Kidney tubule cell (primary cell): ENCODE measurements at places on chromosomes 6 and 20.

- DNase-seq: peak; percentile 76
Observed at GRCh38 chr6:79630883-79631692, at the start of gene SH3BGRL2. Gene SH3BGRL2, plus strand, starts transcription at chr6:79631329. Its CDS starts 133 bp downstream, at chr6:79631462.

DNA sequence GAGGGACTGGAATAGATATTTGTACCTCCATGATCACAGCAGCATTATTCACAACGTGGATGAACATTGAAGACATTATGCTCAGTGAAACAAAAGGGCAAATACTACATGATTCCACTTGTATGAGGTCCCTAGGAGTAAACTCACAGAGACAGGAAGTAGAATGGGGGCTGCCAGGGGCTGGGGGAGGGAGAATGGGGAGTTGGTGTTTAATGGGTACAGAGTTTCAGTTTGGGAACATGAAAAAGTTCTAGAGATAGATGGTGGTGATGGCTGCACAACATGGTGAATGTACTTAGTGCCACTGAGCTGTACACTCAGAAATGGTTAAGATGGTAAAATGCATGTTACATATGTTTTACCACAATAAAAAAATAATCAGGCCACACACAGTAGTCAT is 164.3 kb upstream of the RREB1 start:
- no peak for DNase-seq

GRCh38 chr20:61458146-61458746 is 206.2 kb downstream of the CDH4 start:
- no peak for DNase-seq

DNA sequence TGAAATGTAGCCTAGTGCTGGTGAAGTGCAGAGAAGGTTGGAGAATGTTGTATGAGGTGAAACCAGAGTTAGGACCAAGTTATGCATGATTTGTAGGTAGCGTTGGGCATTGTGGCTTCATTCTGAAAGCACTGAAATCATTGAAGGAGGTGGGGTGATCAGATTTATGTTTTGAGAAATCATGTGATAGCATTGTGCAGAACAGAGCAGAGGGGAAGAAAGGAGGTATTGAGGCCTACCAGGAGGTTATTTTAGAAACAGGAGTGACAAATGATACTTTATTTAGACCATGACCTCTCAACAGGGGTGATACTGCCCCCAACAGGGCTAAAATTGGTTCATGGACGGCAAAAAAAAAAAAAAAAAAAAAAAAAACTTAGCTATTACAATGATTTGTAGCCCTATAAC is 15.6 kb upstream of the HMGN3 start:
- DNase-seq: no peak

DNA sequence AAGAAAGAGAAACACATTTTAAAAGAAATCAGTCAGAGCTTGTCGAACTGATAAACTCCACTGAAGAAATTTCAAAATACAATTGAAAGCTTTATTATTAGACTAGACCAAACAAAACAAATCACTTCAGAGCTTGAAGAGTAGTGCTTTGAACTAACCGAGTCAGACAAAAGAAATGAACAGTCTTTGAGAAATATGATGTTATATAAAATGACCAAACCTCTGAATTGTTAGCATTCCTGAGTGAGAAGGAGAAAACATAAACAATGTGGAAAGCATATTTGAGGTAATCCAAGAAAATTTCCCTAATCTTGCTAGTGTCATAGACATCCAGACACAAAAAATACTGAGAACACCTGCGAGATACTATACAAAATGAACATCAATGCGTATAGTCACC is 13.2 kb upstream of the CST4 start:
- no peak for DNase-seq

GRCh38 chr20:36202891-36203338 is 33.4 kb upstream of the AAR2 start:
- DNase-seq: peak; percentile 48

DNA sequence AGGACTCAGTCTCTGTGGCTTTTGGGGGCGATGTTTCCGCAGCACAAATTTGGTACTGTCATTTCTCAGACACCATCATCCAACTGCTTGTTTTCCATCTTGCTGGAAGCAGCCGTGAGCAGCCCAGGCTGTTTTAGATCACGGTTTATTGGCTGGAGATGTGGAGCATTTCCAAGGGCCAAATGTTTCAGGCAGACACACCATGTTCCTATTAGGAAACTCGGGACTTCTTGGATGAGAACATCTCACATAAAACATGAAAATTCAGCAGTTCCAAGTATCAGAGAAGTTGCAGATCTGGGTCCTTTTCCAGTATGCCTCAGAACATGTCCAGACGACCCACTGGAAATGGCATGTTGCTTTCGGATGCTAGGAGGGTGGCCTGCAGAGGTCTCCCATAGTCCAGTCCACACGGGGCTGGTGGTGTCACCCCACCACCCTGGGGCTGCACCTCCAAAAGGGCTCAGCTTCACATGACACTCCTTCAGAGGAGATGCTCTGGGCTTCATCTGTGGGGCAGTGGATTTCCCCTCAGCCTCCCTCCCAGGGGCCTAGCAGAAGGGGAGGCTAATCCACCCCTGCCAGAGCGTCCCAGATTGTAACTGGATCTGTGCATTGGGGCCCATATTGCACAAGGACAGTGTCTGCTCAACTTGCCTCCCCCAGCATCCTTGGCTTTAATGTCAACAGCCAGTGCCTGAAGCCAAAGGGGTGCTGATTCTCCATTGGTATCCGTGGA is 176.3 kb downstream of the SCP2D1 start:
- no peak for DNase-seq

- no peak for DNase-seq
Observed at GRCh38 chr6:158492881-158493280, 67.0 kb upstream of the TMEM181 start.

DNA sequence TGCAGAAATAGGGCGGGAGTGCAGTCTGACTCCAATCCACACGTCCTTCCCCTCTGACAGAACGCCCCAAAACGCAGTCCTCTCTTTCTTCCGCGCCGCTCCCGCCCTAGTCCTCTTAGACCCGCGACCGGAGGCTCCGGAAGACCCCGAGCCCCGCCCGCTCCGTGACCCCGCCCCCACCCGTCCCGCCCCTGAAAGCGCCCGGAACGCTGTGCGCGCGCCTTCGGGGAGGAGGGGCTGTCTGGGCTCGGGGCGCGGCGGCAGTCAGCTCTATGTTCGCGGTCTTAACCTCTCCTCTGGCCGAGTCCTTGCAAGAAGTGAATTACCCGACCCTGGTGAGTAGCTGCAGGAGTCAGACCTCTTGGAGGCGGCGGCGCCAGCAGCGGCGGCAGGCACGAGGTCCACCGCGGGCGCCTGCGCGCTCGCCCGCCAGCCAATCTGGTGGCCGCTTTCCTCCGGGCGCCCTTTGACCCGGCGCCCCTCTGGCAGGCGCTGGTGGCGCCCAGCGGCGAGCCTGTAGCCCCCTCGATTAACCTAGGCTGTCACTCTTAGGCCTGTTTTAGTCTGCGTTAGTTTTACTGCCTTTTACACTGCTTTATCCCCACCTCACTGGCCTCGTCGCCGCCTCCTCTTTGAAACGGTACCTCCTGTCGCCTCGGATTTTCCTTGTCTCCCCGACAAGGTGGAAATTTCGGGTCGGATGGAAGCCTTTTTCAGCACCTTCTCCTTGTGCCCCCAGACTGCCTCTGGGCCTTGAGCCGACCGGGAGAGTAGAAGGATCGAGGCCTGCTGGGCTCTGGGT is at the start of gene MANEA:
TSS of gene MANEA (plus strand) at position 232 of the 802 bp plus-strand sequence. CDS start 8,905 bp downstream, outside the sequence.
- DNase-seq: peak; percentile 86

DNA sequence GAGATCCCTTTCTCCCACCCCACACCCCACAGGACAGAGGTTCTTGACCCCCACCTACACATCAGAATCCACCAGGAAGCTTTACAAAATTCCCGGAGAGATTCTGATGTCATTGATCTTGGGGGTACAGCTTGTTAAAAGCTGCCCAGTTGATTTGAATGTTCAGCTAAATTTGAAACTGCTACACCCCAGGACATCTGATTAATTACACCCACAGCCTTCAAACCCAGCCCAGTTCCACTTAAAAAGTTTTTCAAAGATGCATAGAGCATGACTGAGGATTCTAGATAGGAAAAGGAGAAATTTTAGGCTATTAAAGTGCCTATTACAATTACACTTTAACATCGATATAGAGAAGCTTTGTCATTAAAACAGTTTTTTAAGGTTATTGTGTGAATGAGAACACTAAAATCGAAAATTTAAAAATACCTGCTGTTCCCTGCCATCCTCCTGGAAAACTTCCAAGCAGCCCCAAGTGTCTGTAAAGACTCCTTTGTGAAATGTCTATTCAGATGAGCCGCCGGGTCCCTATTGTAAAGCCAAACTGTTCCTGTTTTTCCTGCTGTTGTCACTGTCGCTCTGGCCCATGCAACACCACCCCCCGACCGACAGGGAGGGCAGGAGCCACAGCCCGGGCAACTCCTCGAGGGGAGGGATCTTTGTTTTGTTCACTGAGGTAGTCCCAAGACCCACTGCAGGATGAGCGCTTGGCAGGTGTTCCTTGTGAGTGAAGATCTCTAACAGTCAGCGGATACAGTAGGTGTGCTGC is 132.5 kb upstream of the PHACTR3 start:
- no peak for DNase-seq

DNA sequence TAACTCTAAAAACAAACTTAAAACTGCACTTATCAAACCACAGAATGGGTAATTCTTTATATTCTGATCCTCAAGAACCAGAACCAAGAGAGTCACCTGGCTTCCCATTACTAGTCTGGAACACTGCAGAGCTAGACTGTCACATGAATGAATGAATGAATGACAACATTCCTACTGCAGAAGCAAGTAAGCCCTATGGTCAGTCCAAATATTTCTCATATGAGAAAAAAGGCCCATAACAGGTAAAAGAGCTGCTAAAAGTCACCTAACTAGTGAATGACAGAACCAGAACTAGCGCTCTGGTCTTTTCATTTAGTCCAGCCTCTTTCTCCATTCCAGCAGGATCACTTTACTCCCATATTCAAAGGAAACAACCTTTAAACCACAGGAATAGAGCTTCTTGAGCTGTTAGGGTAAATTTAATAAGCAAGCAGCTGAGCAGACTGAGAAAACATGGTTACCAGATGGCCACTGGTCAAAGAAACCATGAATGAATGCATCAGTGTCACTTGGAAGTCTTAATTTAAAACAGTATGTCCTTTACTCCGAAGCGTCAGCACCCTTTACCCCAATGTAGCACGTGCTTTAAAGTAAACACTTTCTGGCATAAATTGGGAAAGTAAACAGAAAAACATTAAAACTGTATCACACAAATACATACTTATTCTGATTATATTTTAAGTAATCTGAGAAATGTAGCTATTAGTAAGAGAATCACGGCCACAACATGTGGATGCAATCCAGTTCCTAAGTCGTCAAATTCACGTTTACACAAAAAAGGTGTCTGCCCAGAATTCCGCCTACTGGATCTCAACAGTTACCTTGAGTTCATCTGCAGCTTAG is 1.4 kb downstream of the PREP start:
- no peak for DNase-seq

DNA sequence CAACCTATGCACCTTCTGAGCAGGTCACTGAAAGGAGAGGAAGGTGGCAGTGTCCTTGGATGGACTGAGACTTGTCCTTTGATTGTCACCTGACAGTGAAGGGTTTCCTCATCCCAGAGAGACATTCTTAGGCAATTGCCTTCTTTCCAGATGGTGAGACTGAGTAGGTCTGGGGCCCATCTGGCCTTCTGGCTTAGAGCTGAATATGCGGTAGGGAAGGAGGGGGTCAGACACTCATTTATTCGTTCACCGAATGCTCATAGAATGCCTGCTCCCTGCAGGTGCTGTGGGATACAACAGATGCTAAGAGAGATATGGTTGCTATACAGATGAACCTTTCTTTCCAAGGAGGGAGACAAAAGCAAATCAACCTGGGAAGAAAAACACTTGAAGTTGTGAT is 76.8 kb downstream of the BMP6 start:
- DNase-seq: no peak

- DNase-seq: no peak
Observed at GRCh38 chr20:18971574-18971973, 158.0 kb downstream of the SCP2D1 start.

DNA sequence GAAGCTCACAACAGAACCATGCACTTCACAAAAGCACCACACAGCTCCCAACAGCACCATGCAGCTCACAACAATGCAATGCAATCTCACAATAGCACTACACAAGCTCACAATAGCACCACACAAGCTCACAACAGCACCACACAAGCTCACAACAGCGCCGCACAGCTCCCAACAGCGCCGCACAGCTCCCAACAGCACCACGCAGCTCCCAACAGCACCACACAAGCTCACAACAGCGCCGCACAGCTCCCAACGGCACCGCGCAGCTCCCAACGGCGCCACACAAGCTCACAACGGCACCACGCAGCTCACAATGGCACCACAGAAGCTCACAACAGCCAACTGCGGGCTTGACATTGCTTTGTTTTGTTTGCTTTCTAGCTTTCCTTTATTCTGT is 198.1 kb downstream of the DLL1 start:
- DNase-seq: no peak

DNA sequence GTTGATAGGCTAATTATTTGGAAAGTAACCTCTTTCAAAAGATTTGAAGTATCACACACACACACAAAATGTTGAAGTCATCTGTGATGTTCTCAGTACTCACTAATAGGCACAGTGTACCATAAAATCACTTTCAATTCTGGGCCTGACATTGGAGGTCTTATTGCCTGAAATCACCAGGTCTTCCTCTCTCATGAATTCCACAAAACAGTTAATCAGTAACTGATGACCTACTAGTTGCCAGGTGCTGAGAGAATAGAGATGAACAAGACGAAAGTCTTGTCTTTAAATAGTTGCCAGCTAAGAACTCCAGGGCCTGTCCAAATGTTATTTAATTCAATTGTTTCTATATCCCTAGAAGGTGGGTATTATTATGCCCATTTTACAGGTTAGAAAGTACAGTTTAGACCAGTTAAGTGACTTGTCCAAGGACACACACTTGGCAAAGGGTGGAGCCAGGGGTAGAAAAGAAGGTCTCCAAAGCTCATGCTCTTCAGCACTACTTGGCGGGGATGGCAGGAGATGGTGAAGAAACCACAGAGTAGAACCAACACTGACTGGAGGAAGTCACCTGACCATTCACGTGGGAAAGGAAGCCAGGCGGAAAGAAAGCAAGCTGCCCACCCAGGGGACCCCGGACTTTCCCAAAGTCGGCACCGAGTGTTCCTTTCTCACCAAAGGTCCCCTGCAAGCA is 116.4 kb downstream of the KIF6 start:
- DNase-seq: peak; percentile 78

DNA sequence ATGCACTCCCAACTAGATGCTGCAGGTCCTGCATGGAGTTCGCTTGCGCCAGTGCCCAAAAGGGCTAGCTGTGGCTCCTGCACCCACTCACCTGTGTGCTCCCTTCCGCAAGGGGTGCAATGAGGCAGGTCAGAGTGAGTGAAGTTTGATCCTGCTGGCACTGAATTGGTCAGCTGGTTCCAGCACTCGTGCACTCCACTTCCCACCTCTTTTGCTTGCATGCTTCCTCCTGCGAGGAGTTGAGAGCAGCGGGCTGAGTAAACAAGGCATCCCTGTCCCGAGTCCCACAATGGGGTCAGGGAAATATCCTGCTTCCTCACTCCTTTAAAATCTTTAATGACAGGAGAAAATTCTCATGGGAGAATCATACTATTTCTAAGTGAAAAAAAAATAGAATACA is 86.2 kb downstream of the LCA5 start:
- DNase-seq: no peak

DNA sequence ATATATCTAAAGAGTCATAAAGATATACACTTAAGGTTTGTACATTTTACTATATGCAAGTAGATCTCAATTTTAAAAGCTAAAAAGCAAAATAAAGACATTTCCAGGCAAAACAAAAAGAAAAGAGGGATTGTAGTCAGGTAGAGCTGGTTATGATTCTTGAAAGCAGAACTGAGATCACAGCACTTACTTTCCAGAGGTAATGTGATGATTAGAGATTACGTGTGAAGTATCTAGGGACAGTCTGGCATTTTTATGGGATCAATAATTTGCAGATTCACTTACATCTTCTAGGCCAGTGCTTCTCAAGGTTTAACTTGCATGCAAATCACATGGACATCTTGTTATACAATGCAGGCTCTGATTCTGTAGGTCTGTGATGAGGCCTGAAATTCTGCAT is 595.5 kb downstream of the KIF16B start:
- DNase-seq: no peak
